ENCODE measurements at places on chromosomes 11 and 22.

DNA sequence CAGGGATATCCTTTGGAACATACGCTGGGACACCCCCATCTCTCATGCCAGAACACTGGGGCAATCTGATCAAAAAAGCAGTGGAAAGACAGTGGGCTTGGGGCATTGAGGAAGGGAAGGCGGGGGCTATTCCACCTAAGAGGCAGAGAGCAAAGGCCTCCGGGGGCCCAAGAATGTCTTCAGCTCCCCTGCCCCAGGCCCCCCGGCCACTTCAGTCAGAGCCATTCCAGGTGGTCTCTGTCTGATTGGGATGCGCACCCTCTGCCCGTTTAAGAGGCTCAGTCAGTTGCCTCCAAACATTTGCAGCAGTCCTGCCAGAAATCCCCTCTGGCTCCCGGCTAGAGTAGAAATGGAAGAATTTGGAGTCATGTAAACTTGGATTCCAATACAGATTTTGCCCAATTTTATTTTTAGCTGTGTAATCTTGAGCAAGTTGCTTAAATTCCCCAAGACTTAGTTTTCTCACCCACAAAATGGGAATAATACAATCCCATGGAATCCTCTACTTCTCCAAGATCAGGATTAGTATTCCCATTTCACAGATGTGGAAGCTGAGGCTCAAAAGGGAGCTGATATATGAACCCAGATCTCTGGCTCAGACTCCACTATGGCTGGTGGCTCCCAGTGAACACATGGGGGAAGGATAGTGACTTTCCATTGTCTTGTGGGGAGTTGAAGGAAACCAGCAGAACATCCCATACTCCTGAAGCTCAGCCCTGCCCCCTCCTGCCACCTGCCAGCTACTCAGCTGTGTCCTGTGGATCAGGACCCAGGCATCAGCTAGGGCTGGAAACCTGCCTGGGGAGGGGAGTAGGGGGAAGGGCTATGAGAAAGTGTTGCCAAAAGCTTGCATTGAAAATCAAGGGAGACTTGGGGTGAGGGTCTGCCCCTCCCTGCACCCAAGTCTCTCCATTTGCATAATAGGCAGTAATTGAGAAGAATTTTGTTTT, 6.1 kb upstream of the WNT11 start:
- H3K36me3 ChIP-seq, result no peaks in the 10 kb centered on the region
- no peak overlapping the region for H3K27ac ChIP-seq
- H3K27me3 ChIP-seq, result peaks cover 49% of the 10 kb centered on the region
- H3K4me1 ChIP-seq, result peaks cover 40% of the 10 kb centered on the region

DNA sequence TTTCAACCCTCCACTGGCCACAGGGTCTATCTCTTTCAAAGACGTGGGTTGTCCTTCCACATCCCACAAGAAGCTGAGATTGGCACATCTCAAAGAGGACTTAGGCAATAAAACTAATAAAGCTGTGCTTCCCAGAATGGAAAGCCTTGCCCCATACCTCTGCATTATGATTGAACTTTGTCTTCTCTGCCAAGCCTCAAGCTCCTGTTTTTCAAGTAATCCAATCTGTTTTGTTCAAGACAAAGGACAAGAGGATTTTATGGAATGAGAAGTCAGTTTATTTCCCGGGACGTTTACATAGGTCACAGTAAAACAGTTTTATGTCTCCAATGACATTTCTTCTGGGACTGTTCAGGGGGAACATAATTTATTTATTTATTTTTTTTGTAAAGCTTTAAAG, 108.4 kb downstream of the GALNT18 start:
- H3K27me3 ChIP-seq, result peaks cover 12% of the 10 kb centered on the region
- H3K4me3 ChIP-seq, result no peak overlapping the region
- H3K4me1 ChIP-seq, result peaks cover 25% of the 10 kb centered on the region
- no peak overlapping the region for H3K27ac ChIP-seq
- DNase-seq, result no peak

DNA sequence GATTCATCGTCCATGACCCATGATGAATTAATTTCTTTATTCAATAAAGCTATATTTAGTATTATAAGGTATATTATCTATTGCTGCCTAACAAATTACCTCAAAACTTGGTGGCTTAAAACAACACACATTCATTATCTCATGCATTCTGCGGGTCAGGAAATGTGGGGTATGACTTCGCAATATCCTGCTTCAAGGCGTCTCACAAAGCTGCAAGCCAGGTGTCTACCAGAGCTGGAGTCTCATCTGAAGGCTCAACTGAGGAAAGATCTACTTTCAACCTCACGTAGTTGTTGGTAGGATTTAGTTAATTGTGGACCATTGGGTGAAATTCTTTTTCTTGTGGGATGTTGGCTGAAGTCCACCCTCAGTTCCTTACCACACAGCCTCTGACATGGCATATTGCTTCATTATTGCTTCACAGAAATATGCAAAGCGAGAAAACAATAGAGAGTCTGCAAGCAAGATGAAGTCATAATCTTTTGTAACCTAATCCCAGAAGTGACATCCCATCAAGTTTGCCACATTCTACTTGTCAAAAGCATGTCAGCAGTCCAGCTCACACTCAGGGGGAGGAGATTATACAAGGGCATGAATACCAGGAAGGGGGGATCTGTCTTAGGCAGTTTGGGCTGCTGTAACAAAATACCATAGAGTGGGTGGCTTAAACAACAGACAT, 45.1 kb downstream of the KREMEN1 start:
- H3K36me3 ChIP-seq, result no peaks in the 10 kb centered on the region
- peaks cover 1% of the 10 kb centered on the region for H3K4me1 ChIP-seq

- H3K27me3 ChIP-seq, result no peaks in the 10 kb centered on the region
- no peaks in the 10 kb centered on the region for H3K36me3 ChIP-seq
- H3K4me3 ChIP-seq, result no peak overlapping the region
Measured at GRCh38 chr11:84261707-84262106, 975.5 kb upstream of the CCDC90B start.

Data from spinal cord (tissue), 10 donors.